ENCODE measurements at places on chromosomes 11 and 22. TPM values are rescaled to one million over a fixed set of nuclear protein-coding genes. Genes with fewer than 3 reads are reported as not detected.

DNA sequence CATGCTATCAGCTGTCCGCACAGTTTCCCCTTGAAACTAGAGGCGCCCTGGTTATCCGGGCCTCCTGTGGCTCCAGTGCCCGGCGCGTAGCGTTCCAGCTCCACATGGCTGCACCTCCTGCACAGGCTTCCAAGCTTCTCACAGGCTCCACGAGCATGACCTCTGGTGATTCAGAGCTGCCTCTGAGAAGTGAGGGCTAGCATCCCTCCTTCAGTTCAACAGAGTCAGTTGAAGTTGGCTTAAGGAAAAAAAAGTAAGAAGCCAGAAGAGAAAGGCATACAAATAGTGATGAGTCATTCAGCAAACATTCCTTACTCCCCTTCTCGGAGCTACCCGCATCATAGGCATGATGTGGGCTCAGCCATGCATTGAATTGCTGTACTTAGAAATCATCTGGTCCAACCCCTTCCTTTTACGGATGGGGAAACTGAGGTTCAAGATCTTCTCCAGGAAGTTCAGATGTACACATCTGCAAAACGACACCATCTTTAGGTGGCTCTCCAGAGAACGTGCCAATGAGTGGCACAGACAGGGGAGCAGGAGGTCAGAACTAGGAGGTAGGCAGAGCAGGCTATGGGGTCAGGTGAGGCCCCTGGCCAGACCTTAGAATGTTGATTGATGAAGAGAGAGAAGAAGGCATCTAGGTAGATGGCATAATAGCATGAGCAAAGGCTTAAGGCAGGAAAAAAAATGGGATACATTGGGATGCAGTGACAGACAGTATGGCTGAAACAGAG is 216.3 kb upstream of the TBCEL start:
- no peak for DNase-seq

- no peak for DNase-seq
Observed at GRCh38 chr22:43745783-43746356, 66.2 kb downstream of the EFCAB6 start.

- no peak for DNase-seq
Observed at GRCh38 chr22:44995105-44995514, 14.7 kb downstream of the PHF21B start.

- no peak for DNase-seq
Observed at GRCh38 chr11:1344056-1344635, 34.7 kb upstream of the TOLLIP start.

DNA sequence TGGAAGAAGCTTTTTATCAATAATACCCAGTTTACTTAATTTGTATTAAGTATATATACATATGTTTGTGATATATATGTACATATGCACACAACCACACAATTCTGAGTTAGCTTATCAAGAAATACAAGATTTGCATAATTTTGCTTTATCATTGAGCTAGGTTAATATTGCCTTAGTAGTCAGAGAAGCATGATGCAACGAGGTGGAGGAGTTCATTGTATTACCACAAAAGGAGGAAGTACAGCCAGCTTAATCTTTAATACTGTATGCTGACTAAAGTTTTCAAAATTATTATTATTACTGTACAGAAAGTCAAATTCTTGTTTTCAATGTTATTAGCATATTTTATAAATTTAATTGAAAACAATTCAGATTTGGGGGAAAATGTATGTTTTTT is 278.4 kb upstream of the PDGFD start:
- DNase-seq = no peak

DNA sequence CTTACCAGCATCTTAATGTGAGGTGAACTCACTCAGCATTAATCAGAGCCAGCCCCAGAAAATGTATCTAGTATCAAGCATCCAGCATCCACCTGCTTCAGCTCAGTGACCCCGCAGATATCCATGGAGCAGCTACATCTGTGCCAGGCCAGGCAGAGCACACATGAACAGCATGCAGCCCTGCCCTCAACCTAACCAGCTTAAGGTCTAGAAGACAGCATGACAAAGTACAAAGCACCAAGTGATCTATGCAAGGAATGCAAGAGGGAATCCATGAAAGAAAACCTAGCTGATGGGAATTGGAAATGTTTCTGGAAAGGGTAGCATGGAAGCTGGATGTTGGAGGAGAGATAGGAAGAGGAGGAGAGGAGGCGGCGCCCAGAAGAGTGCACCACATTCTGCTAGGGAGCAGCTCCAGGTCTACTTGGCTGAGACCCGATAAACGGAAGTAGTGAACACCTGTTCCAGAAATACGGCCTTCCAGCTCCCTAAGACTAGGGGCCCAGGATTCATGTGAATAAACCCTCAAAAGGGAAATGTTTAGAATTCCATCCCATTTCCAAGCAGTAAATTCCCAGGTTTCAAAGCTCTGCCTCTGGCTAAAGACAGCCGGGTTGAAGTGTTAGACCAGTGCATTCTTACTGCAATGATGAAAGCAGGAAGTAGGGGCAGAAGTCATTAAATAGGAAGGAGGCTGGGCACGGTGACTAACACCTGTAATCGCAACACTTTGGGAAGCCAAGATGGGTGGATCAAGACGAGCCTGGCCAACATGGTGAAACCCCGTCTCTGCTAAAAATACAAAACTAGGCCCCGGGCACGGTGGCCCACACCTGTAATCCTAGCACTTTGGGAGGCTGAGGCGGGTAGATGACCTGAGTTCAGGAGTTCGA is 23.5 kb upstream of the L3MBTL2 start:
- DNase-seq = no peak

GRCh38 chr11:92692826-92693546 is 276.5 kb upstream of the MTNR1B start:
- no peak for DNase-seq

- DNase-seq = no peak
Observed at GRCh38 chr11:12120031-12121008, 9.9 kb downstream of the MICAL2 start.

C22orf15 gene
- total RNA-seq = not detected

FOLR1 gene
- not detected for total RNA-seq

OR52A5 gene
- not detected for total RNA-seq

PATE2 gene
- 1.6 TPM for total RNA-seq

CARD10 gene
- 2.0 TPM for total RNA-seq
